ENCODE measurements at places on chromosomes 3 and 15. TPM values are rescaled to one million over a fixed set of nuclear protein-coding genes. Genes with fewer than 3 reads are reported as not detected.

TM4SF18 gene
- 4.4 TPM for total RNA-seq

CPNE9 gene
- not detected for total RNA-seq

IL20RB gene
- 1.9 TPM for total RNA-seq

SEMA3B gene
- total RNA-seq: 2.4 TPM

CPEB1 gene
- 2.9 TPM for total RNA-seq

LSAMP gene
- 1.7 TPM for total RNA-seq

ATP13A5 gene
- not detected for total RNA-seq

SYNPR gene
- not detected for total RNA-seq

DNAH12 gene
- total RNA-seq: 0.16 TPM

MEIS2 gene
- total RNA-seq: 21.7 TPM
